HTR-8/SVneo (cell line): ENCODE measurements at places on chromosomes 7 and 10.

GRCh38 chr10:64376167-64376566 lies 855.0 kb downstream of the REEP3 start:
- no peak for DNase-seq

DNA sequence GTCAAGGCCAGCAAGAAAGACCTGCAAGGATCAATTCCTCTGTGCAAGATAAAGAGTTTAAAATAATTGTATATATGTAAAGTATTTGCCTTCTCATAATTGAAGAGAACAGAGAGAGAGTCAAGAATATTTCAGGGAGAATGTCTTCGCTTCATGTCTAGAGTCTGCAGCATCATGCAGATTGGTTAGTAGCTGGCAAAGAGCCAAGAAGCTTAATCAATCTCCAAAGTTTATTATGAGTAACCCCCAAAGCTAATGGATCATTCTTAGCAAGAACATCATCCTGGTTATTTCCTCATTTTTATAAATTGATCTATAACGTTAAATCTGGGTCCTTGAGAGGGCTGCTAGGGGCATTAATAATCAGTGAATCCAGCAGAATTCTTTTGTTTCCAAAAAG lies 38.9 kb upstream of the CTBP2 start:
- no peak for DNase-seq

GRCh38 chr10:102624751-102625645 lies 19.3 kb upstream of the TRIM8 start:
- no peak for DNase-seq

GRCh38 chr10:72267819-72268399 lies 5.8 kb upstream of the DDIT4 start:
- DNase-seq: no peak

DNA sequence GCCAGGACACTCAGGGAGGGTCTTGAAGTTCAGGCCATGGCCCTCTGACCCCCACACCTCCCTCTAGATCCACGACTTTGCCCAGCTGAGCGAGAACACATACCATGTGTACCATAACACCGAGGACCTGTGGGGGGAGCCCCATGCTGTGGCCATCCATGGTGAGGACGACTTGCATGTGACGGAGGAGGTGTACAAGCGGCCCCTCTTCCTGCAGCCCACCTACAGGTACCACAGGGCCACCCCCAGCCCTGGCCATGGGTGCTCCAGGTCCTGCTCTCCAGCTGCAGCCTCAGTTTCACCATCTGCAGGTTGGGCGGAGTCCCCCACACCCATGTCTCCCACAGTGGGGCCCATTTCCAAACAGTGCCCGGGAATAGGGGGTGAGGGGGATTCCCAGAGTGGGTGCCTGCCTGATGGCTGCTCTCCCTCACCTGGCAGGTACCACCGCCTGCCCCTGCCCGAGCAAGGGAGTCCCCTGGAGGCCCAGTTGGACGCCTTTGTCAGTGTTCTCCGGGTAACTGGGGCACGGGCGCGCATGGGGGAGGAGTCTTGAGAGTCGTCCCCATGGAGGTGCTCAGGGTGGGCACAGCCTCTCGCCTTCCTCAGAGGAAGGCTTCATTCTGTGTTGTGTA lies 54.1 kb downstream of the PALD1 start:
- DNase-seq: no peak

DNA sequence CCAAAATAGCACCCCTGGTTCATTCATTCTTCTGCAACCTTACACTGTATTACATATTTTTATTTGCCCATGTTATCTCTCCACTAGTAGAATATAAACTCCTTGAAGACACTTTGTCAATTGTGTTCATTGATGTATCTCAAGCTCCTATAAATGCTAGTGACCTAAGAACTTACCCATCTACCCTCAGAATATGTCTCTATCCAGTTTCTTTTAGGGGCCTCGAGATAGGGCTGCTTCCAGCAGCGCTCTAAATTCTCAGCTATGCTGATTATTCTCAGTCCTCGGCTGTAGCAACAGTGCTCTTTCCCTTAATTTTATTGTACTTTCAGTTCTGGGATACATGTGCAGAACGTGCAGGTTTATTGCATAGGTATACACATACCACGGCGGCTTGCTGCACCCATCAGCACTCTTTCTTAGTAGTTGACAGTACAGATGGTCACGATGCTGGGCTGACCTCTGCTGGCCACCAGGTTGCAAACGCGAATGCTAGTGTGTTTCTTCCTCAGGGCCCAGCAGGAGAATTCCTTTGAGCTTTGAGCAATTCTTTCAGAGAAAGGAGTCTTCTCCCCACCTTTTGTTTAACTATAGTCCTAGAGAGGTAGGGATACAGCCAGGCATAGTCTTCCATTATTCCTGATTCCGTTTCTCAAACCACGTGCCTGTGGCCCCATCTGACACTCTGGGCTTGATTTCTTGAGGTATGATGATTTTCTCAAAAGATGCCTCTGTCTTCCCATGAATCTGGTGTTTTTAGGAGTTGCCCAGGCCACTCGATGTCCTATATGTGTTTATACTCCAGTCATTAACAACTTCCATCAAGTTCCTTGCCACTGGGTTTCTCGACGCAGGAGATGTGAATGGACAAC lies 49.1 kb upstream of the CDC14C start:
- no peak for DNase-seq

- no peak for DNase-seq
These were observed 33.9 kb downstream of the ARL4A start for GRCh38 chr7:12721286-12721830.
